ENCODE measurements at places on chromosomes 7 and 10.

GRCh38 chr7:66877577-66878300 lies 43.3 kb upstream of the TMEM248 start:
- DNase-seq, result peak; percentile 72

- DNase-seq, result no peak
Measured at GRCh38 chr10:60943316-60944057, 498 bp downstream of the RHOBTB1 start.

DNA sequence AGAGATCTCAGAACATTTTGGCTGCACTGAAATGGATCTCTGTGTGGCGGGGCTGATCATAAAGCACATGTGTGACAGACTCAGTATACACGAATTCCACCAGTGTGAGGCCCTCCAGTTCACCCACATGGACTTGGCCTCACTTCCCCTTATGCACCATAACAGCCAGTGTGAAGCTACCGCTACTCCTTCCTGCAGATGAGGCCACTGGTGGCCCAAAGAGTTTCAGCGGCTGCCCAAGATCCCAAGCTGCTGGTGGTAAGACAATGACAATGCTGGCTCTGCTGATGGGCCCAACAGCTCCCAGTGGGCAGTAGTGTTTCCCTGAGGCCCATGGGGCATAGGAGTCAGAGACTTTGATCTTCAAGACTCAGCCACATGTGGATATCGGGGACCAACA lies 21.0 kb upstream of the C10orf71 start:
- peak; percentile 53 for DNase-seq

GRCh38 chr7:128937647-128938543 lies at the start of gene IRF5:
IRF5 (plus strand) TSS chr7:128937927; CDS start chr7:128942082, 4,155 bp downstream.
- DNase-seq, result peak; percentile 64

DNA sequence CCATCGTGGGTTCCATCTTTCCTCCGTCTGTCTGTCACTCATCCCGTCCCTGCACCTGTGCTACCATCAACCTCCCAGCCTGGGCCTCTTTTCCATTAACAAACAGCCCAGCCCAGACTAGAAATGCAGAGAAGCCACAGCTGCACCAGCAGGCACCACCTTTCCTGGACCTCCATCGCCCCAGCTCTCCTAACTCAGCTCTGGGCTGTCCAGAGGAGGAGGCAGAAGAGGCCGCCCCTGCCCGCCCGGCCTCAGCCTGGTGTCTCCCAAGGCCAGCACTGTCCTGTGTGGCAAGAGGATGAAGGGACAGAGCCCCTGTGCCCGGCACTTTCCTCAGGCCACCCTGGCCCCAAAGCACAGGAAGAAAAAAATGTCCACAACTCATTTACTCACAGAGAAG lies 225.6 kb downstream of the PTPRN2 start:
- DNase-seq, result no peak

- no peak for DNase-seq
Measured at GRCh38 chr10:84590327-84591193, 262.2 kb downstream of the CCSER2 start.

DNA sequence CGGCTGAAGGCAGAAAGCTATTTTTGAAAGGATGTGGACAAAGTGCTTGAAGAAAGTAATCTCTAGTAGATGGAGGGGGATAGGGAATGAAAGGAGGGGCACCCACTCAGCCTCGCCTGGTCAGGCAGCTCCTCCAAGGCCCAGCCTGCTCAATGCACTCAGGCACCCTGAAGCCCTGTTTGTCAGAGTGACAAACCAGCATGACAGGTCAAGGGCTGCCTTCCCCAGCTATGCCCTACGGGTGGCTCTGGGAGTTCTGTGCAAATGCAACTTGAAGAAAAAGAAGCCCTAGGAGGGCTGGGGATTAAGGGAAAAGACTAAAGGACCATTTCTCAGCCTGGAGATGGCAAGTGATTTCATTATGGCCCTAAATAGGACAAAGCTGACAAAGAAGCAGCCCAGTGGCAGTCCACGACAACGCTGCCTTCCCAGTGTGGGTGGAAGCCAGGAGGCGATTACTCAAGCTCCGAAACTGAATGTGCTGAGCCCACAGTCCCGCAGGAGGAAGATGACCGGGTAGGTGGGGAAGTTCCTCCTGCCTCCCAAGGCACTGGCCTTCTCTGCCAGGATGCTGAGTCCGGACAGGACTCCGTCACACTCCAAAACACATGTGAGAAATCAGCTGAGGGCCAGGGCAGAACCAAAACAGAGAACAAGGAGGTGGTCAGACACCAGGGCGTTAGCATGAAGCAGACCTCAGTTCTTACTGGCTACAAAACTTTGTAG lies 16.3 kb downstream of the LIPA start:
- DNase-seq, result peak; percentile 100

DNA sequence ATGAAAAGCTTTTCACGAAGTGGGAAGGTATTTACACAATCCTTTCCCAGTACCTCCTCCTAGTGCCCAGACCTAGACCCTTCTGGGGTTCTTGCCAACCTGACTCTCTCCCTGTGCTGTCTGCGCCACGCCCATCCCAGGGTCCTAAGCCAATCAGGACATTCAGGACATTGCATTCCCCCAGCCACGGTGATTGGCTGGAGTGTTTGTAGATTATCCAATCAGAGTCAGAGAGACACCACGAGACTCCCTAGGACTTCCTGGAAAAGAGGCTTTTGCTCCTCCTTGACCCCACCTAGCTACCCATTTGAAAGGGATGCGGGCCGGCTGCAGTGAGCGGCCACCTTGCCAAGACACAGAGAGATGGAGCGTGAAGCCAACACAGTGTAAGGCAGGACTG lies 3.5 kb upstream of the GDF2 start:
- no peak for DNase-seq

- DNase-seq, result no peak
Measured at GRCh38 chr10:77909749-77910375, 16.7 kb downstream of the DLG5 start.

DNA sequence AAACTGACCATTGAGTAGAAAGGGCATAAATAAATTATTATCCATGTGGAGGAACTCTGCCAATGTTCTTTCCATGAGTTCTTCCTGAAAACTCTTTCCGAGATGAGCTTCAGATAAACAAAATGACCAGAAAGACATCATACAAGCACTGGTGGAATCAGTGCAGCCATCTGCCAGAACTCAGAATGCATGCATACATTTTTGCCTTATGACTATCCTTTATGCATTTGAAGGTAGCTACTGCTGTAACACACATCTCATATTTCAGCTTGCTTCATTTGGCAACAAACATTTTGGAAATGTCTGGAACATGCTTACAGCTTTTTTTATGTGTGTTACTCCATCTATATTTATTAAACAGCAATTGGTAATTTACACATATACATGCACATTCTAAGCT lies 448.9 kb downstream of the PLXDC2 start:
- DNase-seq, result no peak

- DNase-seq, result no peak
Measured at GRCh38 chr7:130993671-130994365, 259.8 kb upstream of the KLF14 start.

DNA sequence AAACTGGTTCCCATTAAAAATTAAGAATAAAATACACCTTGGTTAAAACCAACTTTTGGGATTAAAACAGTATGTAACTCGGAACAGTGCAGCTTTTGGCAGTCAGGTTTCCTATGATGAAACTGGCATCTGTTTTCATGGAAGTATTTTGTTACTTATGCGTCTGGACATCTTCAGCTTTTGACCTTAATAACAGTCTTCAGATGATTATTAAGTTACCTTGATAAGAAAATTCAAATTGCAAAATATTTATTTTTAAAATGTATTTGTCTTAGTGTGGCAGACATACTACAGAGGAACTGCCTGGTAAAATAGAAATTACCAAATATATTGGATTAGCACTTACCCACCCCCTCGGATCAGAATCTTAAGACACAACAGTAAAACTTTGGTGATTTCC lies 100.0 kb downstream of the ITGB8 start:
- no peak for DNase-seq

- no peak for DNase-seq
Measured at GRCh38 chr10:59557642-59558041, 152.0 kb downstream of the SLC16A9 start.

DNA sequence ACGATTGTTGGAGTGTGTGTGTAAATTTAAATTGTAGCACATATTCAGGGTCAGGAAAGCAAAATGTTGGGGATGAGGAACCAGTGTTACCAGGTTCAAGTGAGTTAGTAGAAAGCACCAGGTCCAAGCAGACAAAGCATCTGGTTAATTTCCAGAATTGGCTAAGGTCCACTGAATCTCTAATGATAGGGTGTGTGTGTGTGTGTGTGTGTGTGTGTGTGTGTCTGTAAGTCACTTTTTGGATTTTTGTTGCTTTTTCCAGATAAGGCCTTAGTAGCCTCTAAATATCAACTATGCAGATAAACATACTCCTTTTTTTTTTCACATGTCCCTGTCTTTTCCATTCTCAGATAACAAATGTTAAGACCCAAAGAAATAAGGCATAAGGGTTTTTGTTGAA lies 36.6 kb upstream of the FMC1 start:
- no peak for DNase-seq

GRCh38 chr10:19993714-19994315 lies 177.6 kb downstream of the PLXDC2 start:
- no peak for DNase-seq

DNA sequence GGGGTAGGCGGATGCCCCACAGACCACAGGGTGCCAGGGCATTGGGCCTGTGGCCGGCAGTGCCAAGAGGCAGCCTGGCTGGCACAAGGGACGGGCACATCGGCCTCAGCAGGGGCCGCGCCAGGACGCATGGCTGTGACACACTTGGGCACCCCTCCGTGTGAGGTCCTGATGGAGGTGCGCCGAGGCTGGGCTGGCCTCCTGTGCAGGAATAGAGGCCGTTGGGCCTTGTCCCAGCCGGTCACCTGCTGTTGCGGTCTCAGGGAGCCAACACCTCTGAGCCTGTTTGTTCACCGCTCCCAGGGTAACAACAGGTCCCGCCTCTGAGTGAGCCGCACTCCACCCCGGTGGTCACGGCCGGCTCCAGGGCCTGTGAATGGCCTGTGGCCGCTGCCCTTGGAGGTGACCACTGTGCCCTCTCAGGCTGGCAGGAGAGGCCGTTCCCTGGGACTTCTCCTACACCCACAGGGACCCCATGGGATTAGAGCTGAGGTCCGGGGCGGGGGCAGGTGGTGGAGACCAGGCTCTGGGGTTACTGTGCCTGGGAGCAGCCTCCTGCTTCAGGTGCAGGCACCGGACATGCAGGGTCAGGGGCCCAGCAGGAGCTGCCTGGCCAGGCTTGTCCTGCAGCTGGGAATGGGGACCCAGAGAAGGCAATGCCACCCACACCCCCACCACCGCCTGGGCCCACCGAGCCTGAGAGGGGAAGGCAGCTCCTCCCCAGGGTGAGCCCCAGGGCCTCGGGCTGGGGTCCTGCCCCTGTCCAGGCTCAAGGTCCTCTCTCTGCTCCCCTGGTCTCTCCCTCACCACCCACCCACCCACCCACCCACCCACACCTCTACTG lies 12.0 kb downstream of the PWWP2B start:
- no peak for DNase-seq

DNA sequence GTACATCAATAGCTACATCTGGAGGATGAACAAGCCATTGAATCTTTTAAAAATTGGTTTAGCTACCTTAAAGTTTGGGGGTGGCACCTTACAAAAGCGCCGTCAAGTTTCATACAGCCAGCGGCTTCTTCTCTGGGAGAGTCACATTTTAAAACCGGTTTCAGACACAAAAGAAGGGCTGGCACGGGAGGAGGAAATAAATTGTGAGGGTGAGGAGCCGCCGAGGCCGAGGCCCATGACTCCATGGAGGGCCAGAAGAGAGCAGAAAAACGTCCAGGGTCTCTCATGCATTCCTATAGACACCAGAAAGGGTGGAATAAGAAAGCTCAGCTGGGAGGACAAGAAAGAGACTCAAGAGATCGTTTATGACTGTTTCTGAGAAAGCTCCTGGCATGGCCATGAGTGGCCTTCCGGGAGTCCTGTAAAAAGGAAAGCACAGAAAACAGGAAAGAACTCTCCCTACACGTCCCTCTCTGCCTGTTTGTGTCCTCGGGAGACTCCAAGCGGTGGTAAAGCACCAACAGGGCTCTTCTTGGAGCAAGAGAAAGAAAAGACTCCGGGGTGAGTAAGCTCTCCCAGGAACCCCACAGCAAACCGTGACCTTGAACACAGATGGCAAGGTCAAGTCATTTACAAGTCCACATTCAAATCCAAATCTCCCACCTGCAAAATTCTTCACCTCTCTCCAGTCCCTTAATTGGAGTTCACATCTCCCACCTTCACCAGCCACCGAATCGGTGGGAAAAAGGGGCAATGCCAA lies 1.8 kb downstream of the FRAT2 start:
- peak; percentile 78 for DNase-seq

GRCh38 chr7:51620706-51621105 lies 304.1 kb upstream of the COBL start:
- DNase-seq, result no peak

GRCh38 chr7:116548506-116548905 lies 23.7 kb downstream of the CAV1 start:
- no peak for DNase-seq

DNA sequence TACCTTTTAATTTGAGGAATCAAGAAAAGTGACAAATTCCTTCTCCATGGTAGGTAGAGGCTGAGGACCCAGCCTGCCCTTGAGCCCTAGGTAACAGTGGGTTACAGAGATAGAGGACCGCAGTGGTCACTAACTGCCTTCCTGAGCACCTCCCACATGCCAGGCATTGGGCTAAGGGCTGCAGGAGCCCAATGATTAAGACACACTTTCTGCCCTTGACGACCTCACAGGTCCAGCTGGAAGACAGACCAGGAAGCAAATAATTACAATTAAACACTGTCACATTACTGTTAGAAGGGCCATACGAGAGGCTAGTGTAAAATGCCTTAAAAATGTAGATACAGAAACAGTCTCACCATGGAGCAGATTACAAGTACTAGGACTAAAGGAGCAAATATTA lies 156.8 kb upstream of the NFE2L3 start:
- no peak for DNase-seq

GRCh38 chr7:20783700-20784387 lies 2.8 kb downstream of the SP8 start:
- peak; percentile 36 for DNase-seq

- DNase-seq, result peak; percentile 79
Measured at GRCh38 chr10:29634764-29635625, at the start of gene SVIL. SVIL (minus strand) TSS chr10:29634971; CDS start chr10:29555058, 79,913 bp downstream.

DNA sequence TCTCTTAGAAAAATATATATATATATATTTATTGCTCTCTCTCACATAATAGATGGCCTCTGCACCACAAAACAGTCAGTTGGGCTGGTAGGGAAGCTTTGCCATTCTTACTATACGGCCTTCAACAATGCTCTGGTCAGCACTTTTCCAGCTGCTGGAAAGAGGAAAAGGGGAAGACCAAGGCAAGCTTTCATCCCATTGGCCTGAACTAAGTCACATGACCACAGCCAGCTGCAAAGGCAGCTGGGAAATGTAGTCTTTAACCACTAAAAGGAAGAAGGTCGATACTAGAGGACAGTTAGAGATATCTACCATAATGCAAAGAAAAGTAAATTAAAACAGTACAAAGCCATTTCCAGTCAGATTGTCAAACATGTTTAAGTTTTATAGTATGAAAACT lies 58.4 kb upstream of the MACROH2A2 start:
- peak; percentile 62 for DNase-seq

- DNase-seq, result no peak
Measured at GRCh38 chr7:39446546-39446945, 119.7 kb upstream of the YAE1 start.

GRCh38 chr7:129401228-129401966 lies 32.8 kb upstream of the STRIP2 start:
- peak; percentile 57 for DNase-seq

- no peak for DNase-seq
Measured at GRCh38 chr7:11831156-11831735, 752 bp downstream of the THSD7A start.

- no peak for DNase-seq
Measured at GRCh38 chr7:96719164-96719563, 9.5 kb upstream of the SEM1 start.

- peak; percentile 85 for DNase-seq
Measured at GRCh38 chr10:97543025-97543546, 29.5 kb upstream of the ANKRD2 start.

- no peak for DNase-seq
Measured at GRCh38 chr10:79386637-79387465, 39.6 kb downstream of the PPIF start.
